ENCODE measurements at places on chromosomes 4 and X.

DNA sequence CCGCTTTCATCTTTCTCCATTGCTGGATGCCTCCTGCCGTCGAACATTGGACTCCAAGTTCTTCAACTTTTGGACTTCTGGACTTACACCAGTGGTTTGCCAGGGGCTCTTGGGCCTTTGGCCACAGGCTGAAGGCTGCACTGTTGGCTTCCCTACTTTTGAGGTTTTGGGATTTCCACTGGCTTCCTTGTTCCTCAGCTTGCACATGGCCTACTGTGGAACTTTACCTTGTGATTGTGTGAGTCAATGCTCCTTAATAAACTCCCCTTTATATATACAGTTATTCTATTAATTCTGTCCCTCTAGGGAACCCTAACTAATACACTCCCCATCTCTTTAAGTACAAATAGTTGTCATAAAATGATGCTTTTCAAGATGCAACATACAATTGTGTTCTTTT, 595.3 kb downstream of the ARAP2 start:
- DNase-seq, result no peak

- no peak for DNase-seq
Measured at GRCh38 chrX:7996851-7997250, 69.6 kb upstream of the PNPLA4 start.

- DNase-seq, result no peak
Measured at GRCh38 chr4:93814722-93815121, 13.8 kb upstream of the ATOH1 start.

GRCh38 chrX:110286106-110286505, 31.8 kb downstream of the AMMECR1 start:
- no peak for DNase-seq

DNA sequence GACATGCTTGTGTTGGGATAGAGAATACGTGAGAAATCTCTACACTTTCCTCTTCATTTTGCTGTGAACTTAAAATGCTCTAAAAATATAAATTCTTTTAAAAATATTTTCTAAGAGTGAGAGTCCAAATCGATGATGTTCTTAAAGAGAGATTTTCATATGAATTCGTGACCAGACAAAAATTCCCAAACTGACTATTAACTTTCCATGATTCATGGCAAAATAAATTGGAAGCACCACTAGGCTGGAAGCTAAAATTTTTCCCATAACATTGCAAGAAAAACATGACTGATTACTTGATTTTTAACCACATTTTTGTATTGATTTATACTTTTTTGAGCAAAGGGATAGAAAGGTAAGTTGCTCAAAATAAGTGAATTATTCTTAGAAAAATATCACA, 201.1 kb downstream of the ANTXR2 start:
- no peak for DNase-seq

GRCh38 chrX:110172215-110172614, 145.7 kb downstream of the AMMECR1 start:
- no peak for DNase-seq

- no peak for DNase-seq
Measured at GRCh38 chr4:82124932-82125786, 248.6 kb downstream of the HNRNPD start.

GRCh38 chr4:149690726-149691125, 124.9 kb downstream of the IQCM start:
- no peak for DNase-seq

DNA sequence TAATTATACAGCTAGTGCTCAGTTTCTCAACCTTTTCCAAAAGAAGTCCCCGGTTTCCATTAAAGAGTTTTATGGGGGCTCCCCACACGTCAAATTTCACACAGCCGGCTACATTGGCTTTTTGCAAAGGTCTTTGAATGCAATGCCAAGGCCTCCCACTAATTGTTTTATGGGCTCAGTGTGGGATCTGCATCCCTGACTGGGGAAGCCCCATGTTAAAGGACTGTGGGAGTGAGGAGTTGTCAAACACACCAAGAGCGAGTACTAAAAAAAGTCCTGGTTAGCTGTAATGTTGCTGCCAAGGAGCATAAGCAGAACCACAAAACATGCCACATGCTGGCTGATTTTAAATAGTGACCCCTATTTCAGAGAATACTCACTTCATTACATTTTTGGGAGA, 162.6 kb downstream of the BMPR1B start:
- DNase-seq, result no peak

DNA sequence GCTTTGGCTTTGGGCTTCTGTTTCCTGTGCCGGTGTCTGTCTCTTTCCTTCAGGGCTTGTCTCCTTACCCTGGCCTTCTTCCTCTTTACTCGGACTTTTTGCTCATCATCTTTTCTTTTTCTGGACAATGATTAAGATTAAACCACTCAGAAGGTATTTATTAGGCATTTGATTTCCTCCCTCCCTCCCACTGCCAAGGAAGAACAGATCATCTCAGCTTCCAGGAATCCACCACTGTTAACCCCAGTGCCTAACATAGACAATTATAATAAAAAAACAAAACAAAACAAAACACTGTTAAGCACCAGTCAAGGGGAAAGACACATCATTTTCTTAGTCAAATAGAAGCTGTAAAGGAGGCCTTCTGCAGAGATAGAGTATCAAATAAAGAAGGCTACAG, 16.6 kb downstream of the PGRMC1 start:
- no peak for DNase-seq

DNA sequence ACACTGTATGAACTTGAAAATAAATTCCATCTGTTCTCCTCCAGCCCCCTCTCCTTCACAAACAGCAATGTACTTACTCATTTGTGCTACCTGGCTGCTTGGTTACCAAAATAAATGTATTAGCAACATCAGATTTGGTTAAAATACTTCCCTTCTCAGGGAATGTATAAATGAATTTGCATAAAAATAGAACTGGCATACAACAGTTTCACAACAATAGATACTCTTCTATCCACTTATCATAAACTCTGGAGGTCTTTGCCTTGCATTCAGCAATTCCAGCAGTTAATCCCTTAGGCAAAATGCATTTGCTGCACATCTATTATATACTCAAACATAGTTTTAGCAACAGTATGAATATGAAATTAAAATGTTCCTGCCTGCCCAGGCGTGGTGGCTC, 658.2 kb downstream of the CENPC start:
- DNase-seq, result no peak

GRCh38 chr4:121062521-121062920, 9.8 kb downstream of the NDNF start:
- DNase-seq, result no peak

DNA sequence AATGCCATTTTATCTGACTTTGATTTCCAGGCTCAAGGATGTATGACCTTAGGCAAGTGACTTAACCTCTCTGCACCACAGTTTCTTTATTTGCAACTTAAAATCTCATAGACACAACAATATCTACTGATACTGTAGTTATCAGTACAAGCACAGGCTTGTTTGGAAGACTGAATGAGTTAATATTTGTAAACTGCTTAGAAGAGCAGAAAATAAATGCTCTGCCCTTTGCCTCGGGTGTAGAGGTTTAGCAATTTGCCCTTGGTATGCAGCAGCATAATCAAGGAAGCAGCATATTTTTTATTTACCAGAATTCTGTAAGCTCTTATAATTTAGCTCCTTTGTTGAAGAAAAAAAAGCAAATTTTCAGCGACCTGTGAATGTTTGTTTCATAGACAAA, 2.9 kb upstream of the CXCL1 start:
- no peak for DNase-seq

DNA sequence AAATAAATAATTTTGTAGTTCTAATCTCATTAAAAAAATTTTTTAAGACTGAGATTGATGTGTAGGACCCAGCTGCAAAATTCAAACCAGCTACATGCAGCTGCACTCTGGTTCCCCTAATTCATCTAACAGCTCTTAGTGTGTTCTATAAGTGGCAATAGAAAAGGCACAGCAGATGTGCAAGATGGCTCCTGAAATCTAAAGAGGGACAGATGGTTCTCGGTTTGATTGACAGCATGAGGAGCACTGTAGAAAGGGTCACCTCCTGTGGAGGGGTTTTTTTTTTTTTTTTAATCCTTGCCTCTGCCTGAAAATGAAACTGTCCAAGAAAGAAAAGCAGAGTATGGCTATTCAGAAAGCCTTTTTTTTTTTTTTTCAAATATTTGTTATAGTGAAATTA, 16.9 kb upstream of the OCIAD1 start:
- no peak for DNase-seq

- DNase-seq, result no peak
Measured at GRCh38 chr4:85147481-85148076, 181.1 kb upstream of the WDFY3 start.

- DNase-seq, result no peak
Measured at GRCh38 chrX:125382889-125383288, 63.2 kb downstream of the TEX13C start.

DNA sequence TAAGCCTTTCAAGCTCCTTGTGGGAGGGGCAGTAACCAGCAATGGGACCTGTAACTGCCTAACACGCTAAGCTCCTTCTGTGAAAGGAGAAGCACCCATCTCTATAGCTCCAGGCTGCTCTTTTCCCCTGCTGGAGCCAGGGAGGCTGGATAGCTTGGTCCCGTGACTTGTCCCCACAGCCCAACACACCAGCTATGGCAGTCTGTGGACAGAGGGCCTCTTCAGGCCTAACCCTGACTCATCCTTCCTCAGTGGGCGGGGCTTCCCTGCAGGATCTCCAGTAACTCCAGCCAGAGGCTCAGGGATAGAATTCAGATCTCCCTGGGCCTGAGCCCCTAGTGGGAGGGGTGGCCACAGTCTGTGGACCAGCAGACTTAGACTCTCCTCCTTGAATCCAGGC, 1290.1 kb downstream of the PCDH7 start:
- DNase-seq, result no peak

DNA sequence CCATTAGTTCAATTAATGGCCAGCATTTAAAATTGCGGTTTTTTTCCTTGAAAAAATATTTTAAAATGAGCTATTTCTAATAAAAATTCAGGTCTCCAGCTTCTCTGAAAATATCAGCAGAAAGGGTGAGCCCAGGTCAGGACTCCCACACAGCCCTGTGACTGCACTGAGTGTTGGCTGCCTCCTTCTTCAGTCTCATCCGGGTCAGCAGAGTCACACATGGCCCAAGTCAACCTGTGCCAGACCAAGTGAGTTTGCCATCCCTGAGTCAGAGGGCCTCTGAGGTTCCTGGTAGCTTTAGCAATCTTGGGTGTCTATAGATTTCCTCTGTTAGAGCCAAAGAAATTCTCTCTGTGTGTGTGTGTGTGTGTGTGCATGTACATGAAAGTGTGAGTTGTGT, 22.1 kb upstream of the MSX1 start:
- DNase-seq, result no peak

- DNase-seq, result no peak
Measured at GRCh38 chr4:121977251-121978171, 25.7 kb upstream of the TRPC3 start.

DNA sequence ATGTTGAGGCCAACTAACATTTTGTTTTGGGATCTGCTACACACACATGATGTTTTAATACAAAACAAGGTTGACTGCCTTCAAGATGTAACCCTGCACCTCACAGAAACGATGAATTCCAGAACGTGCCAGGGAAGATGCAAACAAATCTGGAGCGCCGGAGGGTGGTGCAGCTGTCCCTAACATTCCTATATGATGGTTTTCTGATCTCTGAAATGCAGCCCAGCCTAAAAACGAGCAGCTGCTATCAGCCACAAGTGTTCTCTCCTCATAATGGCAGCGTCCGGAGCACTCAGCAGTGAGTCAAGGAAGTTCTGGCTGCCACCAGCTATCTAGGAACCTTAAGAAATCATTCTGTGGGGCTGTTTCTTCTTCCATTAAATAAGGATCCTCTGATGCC, 333.4 kb downstream of the NR3C2 start:
- no peak for DNase-seq

DNA sequence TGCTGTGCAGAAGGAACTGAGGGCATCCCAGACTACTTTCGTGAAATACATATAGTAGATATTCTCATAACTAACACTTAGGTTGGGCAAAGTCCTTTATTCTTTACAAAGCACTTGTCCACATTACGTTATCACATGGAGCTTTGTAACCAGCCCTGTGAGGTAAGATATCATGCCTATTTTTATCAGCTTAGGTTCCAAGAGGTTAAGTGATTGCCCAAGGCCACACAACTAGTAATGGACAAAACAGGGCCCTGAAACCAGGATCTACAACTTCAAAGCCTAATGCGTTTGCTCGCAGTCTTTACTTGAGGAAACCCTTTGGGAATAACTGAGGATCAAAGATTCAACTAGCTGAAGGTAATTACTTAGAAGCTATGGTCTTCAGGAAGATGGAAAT, 261.5 kb downstream of the GPC3 start:
- no peak for DNase-seq

GRCh38 chr4:187380181-187380581, 615.4 kb upstream of the ZFP42 start:
- DNase-seq, result no peak

GRCh38 chr4:166091912-166092510, 219.0 kb downstream of the TLL1 start:
- no peak for DNase-seq

DNA sequence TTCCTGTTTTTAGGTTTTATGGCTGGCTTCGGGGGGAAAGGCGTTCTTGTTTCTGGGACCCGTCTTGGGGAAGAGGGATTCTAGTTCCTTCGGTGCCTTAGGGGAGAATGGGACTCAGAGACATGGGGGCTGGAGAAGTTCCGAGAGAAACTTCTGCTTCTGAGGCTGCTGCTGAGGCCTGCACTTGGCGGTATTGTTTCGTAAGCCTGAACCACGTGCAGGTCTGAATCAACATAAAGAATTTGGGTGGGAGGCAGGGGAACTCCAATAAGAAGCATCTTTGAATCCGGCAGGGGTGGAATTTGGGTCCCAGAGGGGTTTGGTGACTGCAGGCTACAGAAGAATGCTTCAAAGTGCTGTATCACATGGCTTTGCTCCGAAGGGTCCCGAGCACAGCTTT, 15.1 kb downstream of the XG start:
- DNase-seq, result no peak

- no peak for DNase-seq
Measured at GRCh38 chrX:43702079-43702524, 46.0 kb downstream of the MAOA start.
